Activated naive CD8-positive, alpha-beta T cell treated with anti-CD3 and anti-CD28 coated beads for 36 hours (primary cell): ENCODE measurements at places on chromosomes 13 and 19.

GRCh38 chr13:44273991-44274770, 99.4 kb upstream of the SERP2 start:
- no peak for DNase-seq

GRCh38 chr13:42804244-42804874, 23.0 kb downstream of the FAM216B start:
- no peak for DNase-seq

DNA sequence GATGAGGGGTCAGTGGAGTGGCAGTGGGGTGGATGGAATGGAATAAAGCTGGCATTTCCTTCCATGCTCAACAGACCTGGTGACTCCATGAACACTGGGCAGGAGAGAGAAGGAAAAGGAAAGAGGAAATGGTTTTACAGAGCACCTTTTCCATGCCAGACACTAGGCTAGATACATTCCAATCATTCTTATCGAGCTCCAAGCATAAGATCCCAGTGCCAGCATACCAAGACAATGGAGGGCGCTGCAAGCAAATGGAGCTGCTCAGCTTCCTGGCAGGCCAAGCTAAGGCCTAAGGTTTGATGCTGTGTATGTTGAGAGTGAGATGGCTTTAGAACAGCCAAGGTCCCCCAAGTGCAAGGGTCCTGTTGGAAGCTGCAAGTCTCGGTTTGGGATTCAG, 113.2 kb downstream of the HSPH1 start:
- no peak for DNase-seq

GRCh38 chr13:35830850-35831450, 300.2 kb downstream of the DCLK1 start:
- no peak for DNase-seq

DNA sequence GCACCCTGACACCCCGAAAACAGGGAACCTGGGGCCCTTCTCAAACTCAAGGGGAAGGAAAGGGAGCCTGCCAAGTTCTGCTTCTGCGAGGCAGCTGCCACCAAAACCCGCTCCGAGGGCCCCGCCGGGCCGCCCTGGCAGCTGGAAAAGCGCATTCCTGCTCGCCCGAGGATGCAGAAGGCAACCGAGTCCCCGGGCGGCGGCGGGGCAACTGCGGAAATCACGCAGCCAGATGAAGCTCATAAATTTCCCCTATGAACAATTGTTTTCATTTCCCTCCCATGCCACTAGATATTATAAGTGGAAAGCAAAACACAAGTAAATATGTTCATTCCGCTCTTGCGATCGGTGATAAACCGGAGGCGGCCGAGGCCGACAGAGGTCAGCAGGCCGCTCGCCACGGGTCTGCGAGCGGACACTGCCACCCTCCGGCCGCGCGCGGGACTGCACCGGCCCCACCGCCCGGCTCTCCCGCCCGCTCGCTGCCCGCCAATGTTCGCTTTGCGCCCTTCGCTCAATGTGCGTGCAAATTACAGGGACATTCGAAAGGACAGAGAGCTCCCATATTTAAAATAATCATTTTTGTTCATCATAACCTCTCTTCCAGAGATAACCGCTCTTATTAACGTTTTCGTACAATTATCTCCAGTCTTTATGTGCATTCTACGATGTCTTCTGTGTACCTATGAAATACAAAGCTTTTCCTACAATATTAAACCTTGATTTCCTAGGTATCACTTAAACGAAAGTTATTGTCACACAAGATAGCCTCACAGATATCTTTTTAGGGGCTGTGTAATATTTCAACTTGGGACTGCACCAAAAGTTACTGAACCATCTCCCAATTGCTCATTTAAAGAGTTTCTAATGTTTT, 120.8 kb upstream of the ZNF507 start:
- DNase-seq, result peak; percentile 69

GRCh38 chr13:21688056-21688455, 17.2 kb downstream of the FGF9 start:
- no peak for DNase-seq

- DNase-seq, result no peak
Measured at GRCh38 chr13:66443926-66444325, 786.2 kb downstream of the PCDH9 start.

GRCh38 chr13:66921437-66921836, 308.7 kb downstream of the PCDH9 start:
- DNase-seq, result no peak

- DNase-seq, result no peak
Measured at GRCh38 chr13:111401755-111402154, 81.3 kb downstream of the TEX29 start.

DNA sequence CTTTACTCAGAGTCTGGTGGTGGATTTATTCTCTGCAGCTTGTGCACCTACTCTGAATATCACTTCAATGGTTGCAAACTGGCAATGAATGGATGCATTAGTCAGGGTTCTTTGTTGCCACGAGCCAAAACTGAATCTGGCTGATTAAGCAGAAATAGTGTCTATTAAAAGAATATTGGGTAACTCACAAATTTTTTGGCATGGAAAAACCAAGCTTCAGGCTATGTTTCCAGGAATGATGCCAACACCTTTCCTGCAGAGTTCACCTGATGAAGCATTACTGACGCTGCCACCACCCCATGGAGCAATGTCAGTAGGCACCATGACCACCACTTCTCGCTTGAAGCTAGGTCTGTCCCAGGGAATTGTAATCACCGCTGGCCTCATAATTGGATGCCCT, 597.8 kb upstream of the SLC10A2 start:
- no peak for DNase-seq

DNA sequence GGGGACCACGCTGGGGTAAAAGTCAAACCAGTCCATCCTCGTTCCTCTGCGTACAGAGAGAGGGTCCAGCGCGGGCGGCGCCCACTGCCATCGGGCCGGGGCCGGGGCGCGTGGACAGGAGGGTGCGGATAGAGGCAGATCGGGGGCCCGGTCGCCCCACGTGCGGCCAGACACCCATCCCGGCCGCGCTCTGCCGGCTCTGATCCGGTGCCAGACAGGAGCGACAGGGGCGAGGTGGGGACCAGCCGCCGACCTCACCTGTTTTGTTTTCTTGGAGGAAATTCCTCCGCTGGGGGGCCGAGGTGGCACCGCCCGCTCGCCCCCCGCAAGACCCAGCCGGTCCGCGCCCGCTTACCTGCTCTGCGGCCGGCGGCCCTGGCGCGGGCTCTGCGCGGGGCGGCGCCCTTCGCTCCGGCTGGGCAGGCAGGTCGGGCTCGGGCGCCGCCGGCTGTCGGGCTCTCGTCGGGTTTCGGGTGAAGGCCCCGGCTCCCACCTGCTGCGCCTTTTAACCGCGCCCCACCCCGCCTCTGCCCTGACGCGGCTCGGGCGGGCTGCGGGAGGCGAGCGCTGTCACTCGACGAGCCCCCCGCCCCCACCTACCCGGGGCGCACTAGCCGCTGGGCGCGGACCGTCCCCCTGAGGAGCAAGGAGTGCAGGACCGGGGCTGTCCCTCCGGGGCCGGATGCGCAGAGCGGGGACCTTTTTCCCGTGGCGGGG, at the start of gene GJB6:
Gene GJB6, minus strand, starts transcription at position 481 of the 717 bp plus-strand sequence. CDS start 8,839 bp downstream, outside the sequence.
- DNase-seq, result peak; percentile 63

DNA sequence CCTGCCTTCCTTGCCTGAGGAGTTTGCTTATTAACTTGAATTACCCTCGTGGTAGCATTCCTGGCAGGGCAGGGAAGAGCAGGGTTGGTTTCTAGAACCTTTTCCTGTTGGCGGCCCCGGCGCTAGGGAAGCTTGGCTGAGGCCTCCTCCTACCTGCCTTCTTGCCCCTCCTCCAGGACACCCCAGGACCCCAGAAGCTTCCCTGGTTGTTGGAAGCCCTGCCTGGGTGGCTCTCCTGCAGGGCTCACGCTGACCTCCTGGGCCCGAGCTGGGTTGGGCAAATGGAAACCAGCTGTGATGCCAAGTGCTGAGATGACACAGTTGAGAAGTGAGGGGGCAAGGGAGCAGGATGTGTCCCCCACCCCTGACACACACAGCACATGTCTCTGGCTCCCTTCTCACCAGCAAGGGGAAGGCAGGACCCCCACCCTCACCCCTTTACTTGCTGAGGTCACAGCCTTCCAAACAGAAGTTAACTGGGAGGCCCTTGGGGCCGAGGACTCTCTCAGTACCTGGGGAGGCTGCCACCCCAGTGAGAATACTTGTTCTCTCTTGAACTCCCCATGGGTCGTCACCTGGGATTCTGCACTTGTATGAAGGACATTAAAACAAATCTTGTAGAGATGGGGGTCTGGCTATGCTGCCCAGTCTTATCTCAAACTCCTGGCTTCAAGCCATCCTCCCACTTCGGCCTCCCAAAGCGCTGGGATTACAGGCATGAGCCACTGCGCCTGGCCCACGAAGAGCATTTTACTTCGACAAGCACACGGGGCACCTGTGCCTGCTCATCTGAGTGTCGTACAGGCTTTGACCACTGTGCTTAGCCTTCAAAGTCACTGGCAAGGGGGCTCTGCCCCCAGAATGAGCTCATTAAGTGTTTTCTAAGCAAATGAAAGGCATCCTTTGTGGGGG, 10.5 kb downstream of the CEBPA start:
- DNase-seq, result no peak

GRCh38 chr13:43558326-43558725, 228.4 kb downstream of the ENOX1 start:
- no peak for DNase-seq

- no peak for DNase-seq
Measured at GRCh38 chr13:74097116-74097515, 37.1 kb downstream of the KLF12 start.

GRCh38 chr19:10104130-10104513, 1.6 kb upstream of the ANGPTL6 start:
- DNase-seq, result no peak

DNA sequence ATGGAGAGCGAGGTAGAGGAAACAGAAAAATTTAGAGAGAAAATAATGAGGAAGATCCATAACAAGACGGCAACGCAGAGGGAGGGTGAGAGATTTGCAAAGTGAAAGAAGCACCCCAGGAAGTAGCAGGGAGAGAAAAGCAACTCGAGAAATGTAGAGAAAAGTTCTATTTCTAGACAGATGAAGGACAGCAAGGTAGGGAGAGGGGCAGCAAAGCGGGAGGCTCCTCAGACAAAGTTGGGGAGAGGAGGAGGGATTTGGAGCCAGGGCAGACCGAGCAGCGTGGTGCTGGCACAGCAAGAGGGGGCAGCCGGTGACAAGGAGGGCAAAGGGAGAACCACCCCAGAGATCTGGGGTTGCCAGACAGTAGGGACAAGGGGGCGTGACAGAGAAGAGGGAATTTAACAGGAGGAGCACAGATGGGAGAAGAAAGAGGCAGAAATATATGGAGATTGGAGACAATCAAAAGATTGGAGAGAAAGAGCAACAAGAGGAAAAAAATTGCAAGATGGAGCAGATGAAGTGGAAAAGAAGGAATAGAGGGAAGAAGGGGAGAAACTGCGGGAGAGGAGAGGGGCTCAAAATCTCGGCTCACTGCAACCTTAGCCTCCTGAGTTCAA, 989 bp downstream of the ZNF766 start:
- peak; percentile 6 for DNase-seq

GRCh38 chr13:46656786-46657185, 103.8 kb downstream of the LRCH1 start:
- no peak for DNase-seq

GRCh38 chr13:114090476-114090875, 41.9 kb downstream of the RASA3 start:
- DNase-seq, result no peak

DNA sequence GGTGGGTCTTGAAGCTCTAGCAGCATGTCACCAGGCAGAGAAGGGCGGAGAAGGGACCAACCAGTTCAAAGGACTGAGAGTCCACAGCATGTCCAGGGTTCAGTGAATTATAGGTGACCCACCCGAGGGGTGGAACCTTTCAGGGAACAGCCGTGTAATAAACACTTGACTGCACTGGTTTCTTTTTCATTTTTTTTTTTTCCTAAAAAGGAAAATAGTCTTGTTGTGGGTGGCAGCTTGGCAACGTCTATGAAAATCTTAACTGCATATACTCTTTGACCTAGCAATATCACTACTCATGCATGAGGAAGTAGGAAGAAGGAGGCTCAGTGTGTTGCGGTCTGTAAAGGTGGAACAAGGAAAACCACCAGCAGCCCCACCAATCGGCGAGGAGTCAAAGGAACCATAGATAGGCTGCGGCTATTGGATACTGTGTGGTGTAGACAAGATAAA, 13.0 kb upstream of the MYH14 start:
- no peak for DNase-seq

DNA sequence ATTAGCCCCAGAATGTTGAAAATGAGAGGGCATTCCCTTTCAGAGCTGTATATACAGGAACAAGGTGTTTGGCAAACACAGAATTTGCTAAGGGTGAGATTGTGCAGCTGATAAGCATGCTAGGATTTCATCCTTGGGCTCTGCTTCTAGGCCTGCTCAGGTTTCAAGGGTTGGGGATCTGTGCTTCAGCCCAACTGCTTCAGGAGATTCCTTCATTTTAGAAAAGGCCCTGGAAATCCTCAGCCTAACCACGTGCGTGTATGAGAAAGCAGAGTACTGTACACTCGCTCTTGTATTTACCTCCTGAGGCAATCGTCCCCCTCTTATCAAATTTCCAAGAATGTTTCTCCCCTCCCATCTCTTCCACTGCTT, 291.6 kb upstream of the ARGLU1 start:
- DNase-seq, result no peak
